Mucosa of gallbladder (tissue), 1 donor: ENCODE measurements at places on chromosomes 2 and 18. TPM values are rescaled to one million over a fixed set of nuclear protein-coding genes. Genes with fewer than 3 reads are reported as not detected.

Gene ICA1L
- 8.9 TPM for total RNA-seq

Gene PLEK
- 9.4 TPM for total RNA-seq

Gene RGPD3
- 0.14 TPM for total RNA-seq

Gene LYG2
- not detected for total RNA-seq

Gene NOL4
- 1.1 TPM for total RNA-seq

Gene SERPINB13
- total RNA-seq = not detected

Gene C2orf66
- not detected for total RNA-seq

Gene ANKRD12
- 62.8 TPM for total RNA-seq

Gene EXOC6B
- 37.1 TPM for total RNA-seq

Gene RPE
- 53.1 TPM for total RNA-seq

Gene MLPH
- total RNA-seq = 222 TPM

Gene GALR1
- 0.09 TPM for total RNA-seq

Gene LRRC30
- not detected for total RNA-seq

Gene FAM124B
- 1.2 TPM for total RNA-seq

Gene CHMP3
- 142 TPM for total RNA-seq

Gene CARF
- total RNA-seq = 9.6 TPM

Gene LRP2
- total RNA-seq = 13.6 TPM

Gene MC2R
- not detected for total RNA-seq

Gene HDAC4
- 103 TPM for total RNA-seq

Gene SLC30A3
- total RNA-seq = not detected

Gene CLHC1
- 20.1 TPM for total RNA-seq

Gene CDK5R2
- total RNA-seq = 0.14 TPM

Gene SAG
- total RNA-seq = not detected

Gene LCT
- not detected for total RNA-seq

Gene SRSF7
- 84.8 TPM for total RNA-seq

Gene ARHGAP25
- 12.6 TPM for total RNA-seq

Gene FBXO36
- 2.3 TPM for total RNA-seq

Gene GAL3ST2
- total RNA-seq = 26.4 TPM

Gene ST8SIA5
- 0.29 TPM for total RNA-seq

Gene MAL
- 2.9 TPM for total RNA-seq

Gene NOSTRIN
- total RNA-seq = 36.1 TPM

Gene CHST9
- 19.5 TPM for total RNA-seq

Gene PNKD
- 154 TPM for total RNA-seq

Gene ABCG8
- 2.6 TPM for total RNA-seq

Gene ACADL
- total RNA-seq = 3.8 TPM

Gene EHBP1
- 101 TPM for total RNA-seq
